ENCODE measurements at places on chromosomes 2 and 18. TPM values are rescaled to one million over a fixed set of nuclear protein-coding genes. Genes with fewer than 3 reads are reported as not detected.
A peak's percentile ranks its signal among the peaks of the same experiment; 100 is the strongest.

GRCh38 chr18:72648481-72648960 is 104.4 kb upstream of the CBLN2 start:
- H3K27me3 ChIP-seq: no peaks in the 10 kb centered on the region
- no peak overlapping the region for H3K4me3 ChIP-seq
- DNase-seq: no peak
- no peak overlapping the region for H3K27ac ChIP-seq
- H3K36me3 ChIP-seq: no peaks in the 10 kb centered on the region

ARHGEF4 gene
- 2.8 TPM for total RNA-seq

SERPINB12 gene
- total RNA-seq: not detected

GRCh38 chr2:98778151-98778550 is 47.2 kb upstream of the MGAT4A start:
- peaks cover 7% of the 10 kb centered on the region for H3K4me1 ChIP-seq
- H3K27me3 ChIP-seq: no peaks in the 10 kb centered on the region
- no peak for DNase-seq
- no peak overlapping the region for H3K27ac ChIP-seq

DNA sequence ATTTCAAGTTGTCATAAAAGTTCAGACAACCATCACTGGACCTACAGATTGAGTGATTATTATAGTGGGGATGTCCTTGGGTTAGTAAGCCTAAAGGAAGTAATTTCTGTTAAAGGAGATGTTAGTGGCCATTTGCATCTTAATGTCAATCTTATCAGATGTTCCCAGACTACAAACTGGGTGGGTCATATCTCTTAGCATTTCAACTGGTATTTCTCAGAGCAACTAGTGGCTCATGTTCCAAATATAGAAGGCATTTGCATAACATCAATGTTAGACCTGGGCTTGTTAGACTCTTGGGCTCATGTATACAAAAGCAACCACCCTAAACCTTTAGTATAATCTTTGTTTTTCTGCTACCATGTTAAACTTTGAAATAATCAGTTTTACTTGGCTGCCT is 17.9 kb downstream of the PLEKHA3 start:
- no peaks in the 10 kb centered on the region for H3K27me3 ChIP-seq
- no peaks in the 10 kb centered on the region for H3K4me1 ChIP-seq
- H3K4me3 ChIP-seq: no peak overlapping the region
- peaks cover 58% of the 10 kb centered on the region for H3K36me3 ChIP-seq
- no peak for DNase-seq
- H3K27ac ChIP-seq: no peak overlapping the region

DNA sequence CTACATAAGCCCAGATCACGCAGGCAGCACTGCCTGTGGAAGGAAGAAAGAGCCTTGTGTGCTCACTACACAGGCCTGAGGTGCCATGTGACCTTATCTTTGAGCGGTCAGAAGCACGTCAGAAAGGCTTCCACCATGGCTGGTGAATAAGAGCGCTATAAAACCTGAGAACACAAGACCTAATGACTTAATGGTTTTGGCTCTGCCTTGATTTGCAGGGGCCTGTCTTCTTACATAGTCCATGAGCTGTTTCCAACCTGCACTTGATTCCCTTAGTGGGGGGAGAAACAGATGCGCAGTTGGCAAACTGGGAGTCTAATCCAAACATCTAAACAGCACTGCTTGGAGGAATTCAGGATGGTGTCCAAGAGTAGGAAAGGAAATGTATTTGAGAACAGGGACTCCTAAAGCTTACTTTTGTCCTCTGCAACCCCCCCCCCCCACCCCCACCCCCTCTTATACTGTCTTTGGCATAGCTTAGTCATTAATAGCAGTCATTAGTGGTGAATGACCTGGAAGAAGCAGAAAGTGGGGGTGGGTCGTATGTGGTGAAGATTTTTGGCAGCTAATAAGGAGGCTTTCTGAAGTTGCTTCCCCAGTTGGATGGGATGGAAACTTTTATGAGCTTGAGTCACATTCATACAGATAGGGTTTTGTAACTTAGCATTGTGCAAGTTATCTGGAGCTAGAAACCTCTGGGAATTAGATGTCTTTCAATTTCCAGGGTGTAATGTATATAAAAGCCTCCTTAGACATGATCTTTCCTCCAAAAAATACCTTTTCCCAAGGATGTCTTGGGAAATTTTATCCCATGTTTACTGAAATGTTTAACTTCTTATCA is 454.1 kb downstream of the MEIS1 start:
- no peak overlapping the region for H3K4me3 ChIP-seq
- no peak for DNase-seq
- H3K4me1 ChIP-seq: no peaks in the 10 kb centered on the region
- no peaks in the 10 kb centered on the region for H3K27me3 ChIP-seq
- no peaks in the 10 kb centered on the region for H3K36me3 ChIP-seq

DNA sequence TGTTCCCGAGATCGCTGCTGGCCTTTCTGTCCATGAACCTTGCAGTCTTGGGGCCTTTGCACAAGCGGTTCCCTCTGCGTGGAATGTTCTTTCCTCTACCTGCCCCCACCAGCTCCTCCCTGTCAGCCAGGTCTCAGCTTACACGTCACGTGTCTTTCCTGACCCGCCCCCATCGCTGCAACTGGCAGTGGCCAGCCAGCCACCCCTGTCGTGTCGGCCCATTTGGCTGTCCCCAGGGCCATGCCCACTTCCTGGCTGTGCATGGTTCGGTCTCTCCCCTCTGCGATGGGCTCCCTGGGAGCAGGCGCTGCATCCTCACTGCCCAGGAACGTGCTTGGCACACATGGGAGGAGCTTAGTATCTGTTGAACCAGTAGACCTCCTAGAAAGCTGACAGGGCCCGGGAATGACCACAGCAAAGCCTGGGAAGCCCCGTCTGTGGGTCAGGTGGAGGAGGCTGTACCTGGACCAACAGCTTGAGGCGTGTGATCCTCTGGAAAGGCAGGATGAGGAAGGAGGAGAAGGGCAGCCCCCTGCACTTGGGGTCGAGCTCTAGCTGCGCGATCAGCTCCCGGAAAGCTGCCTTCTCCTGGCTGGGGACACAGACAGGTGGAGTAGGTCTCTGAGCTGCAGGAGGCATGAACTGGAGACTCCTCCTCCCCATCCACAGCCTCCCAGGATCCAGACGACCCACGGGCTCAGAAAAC is 21.0 kb downstream of the SNORC start:
- no peak overlapping the region for H3K4me3 ChIP-seq
- H3K36me3 ChIP-seq: no peaks in the 10 kb centered on the region
- no peak overlapping the region for H3K27ac ChIP-seq
- H3K4me1 ChIP-seq: peaks cover 7% of the 10 kb centered on the region

GRCh38 chr2:30421026-30421603 is 25.9 kb upstream of the LCLAT1 start:
- no peaks in the 10 kb centered on the region for H3K36me3 ChIP-seq
- H3K27me3 ChIP-seq: no peaks in the 10 kb centered on the region
- peaks cover 56% of the 10 kb centered on the region for H3K4me1 ChIP-seq
- DNase-seq: no peak

- H3K27me3 ChIP-seq: no peaks in the 10 kb centered on the region
- peaks cover 4% of the 10 kb centered on the region for H3K4me1 ChIP-seq
- H3K4me3 ChIP-seq: no peak overlapping the region
- no peak for DNase-seq
- no peaks in the 10 kb centered on the region for H3K36me3 ChIP-seq
Observed at GRCh38 chr2:140465301-140465700, 1665.5 kb downstream of the LRP1B start.

STAMBP gene
- total RNA-seq: 34.4 TPM

HOXD3 gene
- 3.9 TPM for total RNA-seq

GRCh38 chr18:40673150-40673549 is 1281.9 kb upstream of the PIK3C3 start:
- no peak overlapping the region for H3K4me3 ChIP-seq
- DNase-seq: no peak
- H3K27me3 ChIP-seq: no peaks in the 10 kb centered on the region
- no peaks in the 10 kb centered on the region for H3K4me1 ChIP-seq
- no peaks in the 10 kb centered on the region for H3K36me3 ChIP-seq
- H3K27ac ChIP-seq: no peak overlapping the region

GRCh38 chr2:225074919-225075681 is 32.8 kb upstream of the DOCK10 start:
- no peaks in the 10 kb centered on the region for H3K4me1 ChIP-seq
- H3K27me3 ChIP-seq: no peaks in the 10 kb centered on the region
- no peak overlapping the region for H3K27ac ChIP-seq
- no peaks in the 10 kb centered on the region for H3K36me3 ChIP-seq

C2orf72 gene
- total RNA-seq: not detected

BMP10 gene
- not detected for total RNA-seq

MYO7B gene
- total RNA-seq: 0.78 TPM

DNA sequence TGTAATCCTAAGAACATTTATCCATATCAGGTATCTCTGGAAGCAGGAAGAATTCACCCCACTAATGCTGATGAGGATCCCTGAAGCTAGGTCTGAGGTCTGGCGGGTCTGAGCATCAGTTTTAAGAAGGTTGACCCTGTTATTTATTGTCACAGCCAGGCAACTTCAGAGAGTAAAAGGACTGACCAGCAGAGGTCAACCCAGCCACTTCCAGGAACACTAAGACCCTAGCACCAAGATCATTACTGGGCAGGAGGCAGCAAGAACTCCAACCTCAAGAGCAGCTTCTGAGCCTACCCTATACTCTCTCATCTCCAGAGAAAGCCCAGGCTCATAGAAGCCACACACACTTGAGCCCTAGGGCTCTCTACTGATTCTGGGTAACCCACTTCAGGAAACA is 901.4 kb downstream of the DCDC2C start:
- no peaks in the 10 kb centered on the region for H3K4me1 ChIP-seq
- H3K27me3 ChIP-seq: no peaks in the 10 kb centered on the region
- DNase-seq: no peak
- H3K27ac ChIP-seq: no peak overlapping the region

GRCh38 chr2:23390152-23390551 is 5.2 kb downstream of the KLHL29 start:
- no peak overlapping the region for H3K27ac ChIP-seq
- H3K27me3 ChIP-seq: no peaks in the 10 kb centered on the region
- H3K4me1 ChIP-seq: peaks cover 5% of the 10 kb centered on the region
- no peak for DNase-seq
- H3K36me3 ChIP-seq: no peaks in the 10 kb centered on the region

DNA sequence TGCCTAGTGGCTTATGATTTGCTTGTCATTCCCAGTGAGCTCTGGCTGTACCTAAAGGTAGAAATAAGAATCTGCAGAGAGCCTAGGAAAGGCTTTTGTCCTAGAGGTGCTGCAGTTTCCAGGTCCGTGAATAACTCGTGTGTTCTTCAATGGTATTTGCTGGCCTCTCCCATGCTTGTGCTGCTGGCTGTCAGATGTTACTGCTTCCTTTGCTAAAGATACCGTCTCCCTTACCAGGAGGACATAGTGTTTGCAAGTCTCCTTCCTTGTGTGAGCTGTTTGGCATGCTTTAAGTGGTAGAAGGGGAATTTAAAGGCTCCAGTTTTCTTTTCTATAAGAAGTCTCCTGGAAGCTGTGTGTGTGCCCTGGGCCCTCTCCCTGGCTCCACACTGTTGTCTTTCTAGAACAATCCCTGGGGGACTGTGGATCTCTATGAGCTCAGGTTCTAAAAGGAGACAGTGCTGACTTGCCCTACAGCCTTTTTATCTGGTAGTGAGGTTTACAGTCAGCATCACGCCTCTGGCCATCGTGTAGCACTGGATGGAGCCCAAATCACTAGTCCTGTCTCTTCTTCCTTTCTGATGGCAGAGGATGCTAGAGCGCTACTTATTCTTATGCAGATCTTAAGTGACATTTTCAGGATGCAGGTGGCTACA is 65.8 kb downstream of the RNF144A start:
- DNase-seq: no peak
- no peaks in the 10 kb centered on the region for H3K27me3 ChIP-seq
- no peak overlapping the region for H3K4me3 ChIP-seq
- no peaks in the 10 kb centered on the region for H3K36me3 ChIP-seq

RIT2 gene
- not detected for total RNA-seq

DNA sequence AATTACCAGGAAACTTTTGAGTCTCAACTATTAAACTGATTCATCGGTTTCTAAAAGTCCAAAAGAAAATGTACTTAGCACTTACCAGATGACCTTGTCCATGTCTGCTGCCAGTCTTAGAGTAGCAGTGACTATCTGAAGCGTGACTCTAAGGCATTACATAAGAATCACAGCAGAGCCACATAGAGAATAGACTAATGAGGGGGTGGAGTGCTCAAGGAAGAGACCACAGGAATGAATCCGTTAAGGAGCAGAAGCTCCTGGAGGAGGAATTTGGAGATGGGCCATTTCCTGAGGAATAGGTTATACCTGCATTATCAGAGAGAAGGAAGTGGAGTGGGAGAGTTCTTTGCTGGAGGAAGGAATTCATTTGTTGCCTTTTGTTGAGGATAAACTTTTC is 116.0 kb downstream of the MAP3K20 start:
- H3K4me1 ChIP-seq: peaks cover 80% of the 10 kb centered on the region
- no peaks in the 10 kb centered on the region for H3K27me3 ChIP-seq
- H3K4me3 ChIP-seq: no peak overlapping the region
- H3K27ac ChIP-seq: peak overlapping the region; percentile 52

KCNG2 gene
- total RNA-seq: not detected

UGT1A10 gene
- not detected for total RNA-seq

All from thoracic aorta (tissue), 2 donors.